ENCODE measurements at places on chromosomes 11 and 22.

- no peak for DNase-seq
These were observed 199.1 kb downstream of the SWAP70 start for GRCh38 chr11:9862981-9863380.

DNA sequence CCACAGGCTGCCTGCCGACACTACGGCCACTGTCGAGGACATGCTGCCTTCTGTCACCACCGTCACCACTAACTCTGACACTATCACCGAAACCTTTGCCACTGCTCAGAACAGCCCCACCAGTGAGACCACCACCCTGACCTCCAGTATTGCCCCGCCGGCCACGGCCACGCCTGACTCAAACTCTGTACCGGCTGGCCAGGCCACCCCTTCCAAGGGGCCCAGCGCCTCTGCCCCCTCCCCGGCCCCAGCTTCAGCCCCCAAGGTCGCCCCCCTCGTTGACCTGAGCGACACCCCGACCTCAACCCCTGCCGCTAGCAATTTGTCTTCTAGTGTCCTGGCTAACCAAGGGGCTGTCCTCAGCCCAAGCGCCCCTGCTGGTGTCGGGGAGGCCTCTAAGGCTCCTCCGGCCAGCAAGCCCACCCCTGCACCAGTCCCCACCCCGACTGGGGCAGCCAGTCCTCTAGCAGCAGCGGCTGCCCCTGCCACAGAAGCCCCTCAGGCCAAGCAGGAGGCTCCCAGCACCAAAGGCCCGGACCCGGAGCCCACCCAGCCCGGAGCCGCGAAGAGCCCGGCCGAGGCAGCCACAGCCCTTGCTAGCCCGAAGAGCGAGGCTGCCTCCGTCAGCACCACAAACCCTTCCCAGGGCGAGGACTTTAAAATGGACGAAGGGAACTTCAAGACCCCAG, 41.3 kb upstream of the TTC12 start:
- DNase-seq, result no peak

- DNase-seq, result no peak
These were observed 6.5 kb upstream of the RAB38 start for GRCh38 chr11:88181776-88182175.

- no peak for DNase-seq
These were observed 15.2 kb downstream of the MIF start for GRCh38 chr22:23909296-23909898.

DNA sequence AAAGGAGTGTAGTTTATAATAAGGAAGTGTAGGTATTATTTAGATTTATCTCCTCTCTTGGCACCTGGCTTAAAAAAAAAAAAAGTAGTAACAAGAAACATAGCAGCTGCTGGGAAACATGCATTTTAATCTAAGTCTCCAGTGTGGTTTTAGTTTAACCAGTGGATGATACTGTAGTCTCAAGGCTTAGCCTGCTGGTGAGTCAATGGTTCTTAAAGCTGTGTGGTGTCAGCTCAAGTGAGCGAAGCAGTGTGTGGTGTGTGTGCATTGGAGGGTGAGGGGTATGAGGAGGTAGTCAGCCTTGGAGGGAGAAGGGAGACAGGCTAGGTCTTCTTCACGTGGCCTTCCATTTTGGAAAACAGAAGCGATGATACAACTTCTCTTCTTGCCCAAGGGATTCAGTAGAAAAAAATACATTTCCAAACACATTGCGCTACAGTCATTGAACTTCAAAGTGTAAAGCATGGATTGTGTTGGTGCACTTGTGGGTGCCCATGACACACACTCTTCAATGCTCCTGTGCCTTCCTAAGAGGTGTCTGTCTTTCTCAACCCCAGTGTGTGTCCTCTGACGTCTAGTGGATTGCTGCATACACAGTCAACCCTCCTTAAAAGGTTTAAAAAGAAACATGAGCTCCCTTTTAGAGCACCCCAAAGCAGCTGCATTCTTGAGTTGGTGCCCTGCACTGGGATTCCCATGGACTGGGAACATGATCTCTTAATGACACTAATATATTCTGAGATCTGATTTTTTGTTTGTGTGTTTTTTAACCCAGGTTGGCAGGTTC, 40.1 kb downstream of the ZBTB16 start:
- no peak for DNase-seq

DNA sequence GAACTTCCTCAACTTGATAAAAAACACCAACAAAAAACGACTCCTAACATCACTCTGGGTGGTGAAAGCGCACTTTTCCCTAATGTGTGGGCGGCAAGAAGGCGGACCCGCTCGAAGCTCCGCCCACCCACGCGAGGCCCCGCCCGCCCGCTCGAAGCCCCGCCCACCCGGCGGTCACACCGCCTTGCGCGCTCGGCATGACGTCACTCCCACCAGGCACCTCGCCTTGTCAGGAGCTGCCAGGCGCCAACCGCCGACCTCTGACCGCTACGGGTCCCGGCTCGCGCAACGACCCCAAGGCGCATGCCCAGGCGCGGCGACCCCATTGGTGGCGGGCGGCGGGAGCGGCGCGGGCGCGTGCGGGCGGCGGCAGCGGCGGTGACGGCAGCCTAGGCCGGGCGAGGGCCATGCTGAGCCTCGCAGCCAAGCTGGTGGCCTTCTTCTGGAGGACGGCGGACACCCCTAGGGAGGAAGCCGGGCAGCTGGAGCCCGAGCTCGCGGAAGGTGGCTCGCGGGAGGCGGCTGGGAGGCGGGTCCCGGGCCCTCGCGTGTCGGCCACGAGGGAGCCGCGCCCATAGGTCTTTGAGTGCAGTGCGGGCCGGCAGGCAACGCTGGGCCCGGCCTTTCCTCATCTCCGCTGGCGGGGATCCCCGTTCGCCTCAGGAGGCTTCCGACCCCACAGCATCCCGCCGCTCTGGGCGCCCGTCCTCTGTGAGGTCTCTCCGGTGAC, at the start of gene MOV10L1:
TSS of gene MOV10L1 (plus strand) at position 325 of the 730 bp plus-strand sequence. CDS start at position 408, 83 bp downstream.
- no peak for DNase-seq

DNA sequence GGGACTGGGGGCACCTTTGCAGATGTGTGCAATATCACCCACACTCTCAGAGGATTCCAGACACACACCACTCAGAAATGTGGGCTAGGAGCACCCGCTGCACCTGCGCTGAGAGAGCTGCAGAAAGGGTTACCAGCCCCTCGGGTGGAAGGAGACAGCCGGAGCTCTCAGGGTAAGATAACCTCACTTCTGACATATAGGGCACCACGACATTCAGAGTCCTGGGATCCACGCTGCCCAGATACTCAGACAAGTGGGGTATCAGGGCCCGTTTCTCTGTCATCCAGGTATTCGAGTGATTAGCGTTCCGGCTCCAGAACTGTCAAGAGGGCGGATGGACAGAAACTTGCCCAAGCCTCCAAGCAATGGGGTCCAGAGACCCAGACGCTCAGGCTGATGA, 6.2 kb upstream of the SYT8 start:
- no peak for DNase-seq

DNA sequence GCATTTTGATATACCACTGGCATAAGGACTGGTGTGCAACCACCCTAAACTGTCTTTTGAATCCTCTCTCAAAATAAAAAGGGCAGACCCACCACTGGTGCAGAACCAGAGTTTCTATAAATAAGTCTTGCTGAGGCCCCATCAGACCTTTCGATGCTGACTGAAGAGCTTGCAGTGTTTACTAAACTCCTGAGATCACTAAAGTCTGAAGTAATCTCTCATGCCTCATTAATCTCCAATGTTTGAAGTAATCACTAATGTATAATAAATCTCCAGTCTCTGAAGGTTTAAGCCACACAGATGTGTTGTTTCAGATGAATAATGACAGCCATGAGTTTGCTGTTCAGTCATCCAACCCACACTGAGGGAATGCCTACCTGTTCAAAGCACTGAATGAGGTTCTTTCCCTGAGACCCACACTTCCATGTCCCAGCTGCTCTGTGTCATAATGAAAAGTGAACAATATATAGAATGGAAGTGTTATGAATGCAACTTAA, 50.6 kb upstream of the DEUP1 start:
- DNase-seq, result peak; percentile 43

Data from GM06990 (cell line).